ENCODE measurements at places on chromosomes 2 and 18. TPM values are rescaled to one million over a fixed set of nuclear protein-coding genes. Genes with fewer than 3 reads are reported as not detected.

C2orf80 gene
- not detected for total RNA-seq

VWC2L gene
- not detected for total RNA-seq

DCAF17 gene
- total RNA-seq, result 16.1 TPM

STPG4 gene
- 0.17 TPM for total RNA-seq

TSHZ1 gene
- 14.7 TPM for total RNA-seq

PIEZO2 gene
- total RNA-seq, result 311 TPM

TP53I3 gene
- total RNA-seq, result 40.9 TPM

SP9 gene
- not detected for total RNA-seq

TCF4 gene
- total RNA-seq, result 471 TPM

GPR75 gene
- 1.1 TPM for total RNA-seq

LYPD6 gene
- total RNA-seq, result 13.7 TPM

CYS1 gene
- under 0.01 TPM for total RNA-seq

HOXD12 gene
- not detected for total RNA-seq

MALL gene
- 11.7 TPM for total RNA-seq

RAB27B gene
- total RNA-seq, result under 0.01 TPM

SLC16A14 gene
- total RNA-seq, result 0.09 TPM

CROCC2 gene
- not detected for total RNA-seq

GALNT3 gene
- 0.11 TPM for total RNA-seq

GRHL1 gene
- 0.09 TPM for total RNA-seq

ADAM23 gene
- total RNA-seq, result 0.22 TPM

SULT6B1 gene
- not detected for total RNA-seq

CLHC1 gene
- 7.6 TPM for total RNA-seq

LYG2 gene
- total RNA-seq, result not detected

NOSTRIN gene
- total RNA-seq, result 0.22 TPM

IL1B gene
- not detected for total RNA-seq

CIDEA gene
- 0.52 TPM for total RNA-seq

IL37 gene
- total RNA-seq, result not detected

ELOA2 gene
- total RNA-seq, result not detected

LRRC30 gene
- not detected for total RNA-seq

DNAJC27 gene
- total RNA-seq, result 1.8 TPM

MERTK gene
- total RNA-seq, result 20.5 TPM

SLC14A1 gene
- not detected for total RNA-seq

All from dermis lymphatic vessel endothelial cell (primary cell).